ENCODE measurements at places on chromosomes 3 and 15.
A peak's percentile ranks its signal among the peaks of the same experiment; 100 is the strongest.

- no peak for DNase-seq
Measured at GRCh38 chr15:100256101-100256969, 85.4 kb downstream of the ADAMTS17 start.

- DNase-seq, result no peak
Measured at GRCh38 chr15:40091861-40092255, 16.8 kb downstream of the BMF start.

DNA sequence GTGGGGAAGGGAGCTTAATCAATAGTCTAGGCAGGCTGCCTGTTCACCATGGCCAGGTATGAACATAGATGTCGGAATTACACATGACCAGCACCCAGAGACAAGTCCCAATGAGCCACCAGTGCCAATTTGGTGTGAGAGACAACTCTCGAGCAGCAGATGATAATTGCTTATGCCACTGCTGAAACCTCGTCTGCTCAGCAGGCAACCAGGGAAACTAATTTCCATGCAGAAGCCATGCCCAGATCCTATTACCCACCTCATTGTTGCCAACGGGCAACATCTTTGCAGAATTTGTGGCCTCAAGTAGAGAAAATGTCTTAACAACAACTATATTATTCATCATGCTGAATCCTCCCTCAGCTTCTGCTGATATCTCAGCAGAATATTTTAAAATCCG is 84.9 kb downstream of the CGGBP1 start:
- DNase-seq, result no peak

GRCh38 chr3:150675587-150675986 is 28.1 kb downstream of the ERICH6 start:
- no peak for DNase-seq

DNA sequence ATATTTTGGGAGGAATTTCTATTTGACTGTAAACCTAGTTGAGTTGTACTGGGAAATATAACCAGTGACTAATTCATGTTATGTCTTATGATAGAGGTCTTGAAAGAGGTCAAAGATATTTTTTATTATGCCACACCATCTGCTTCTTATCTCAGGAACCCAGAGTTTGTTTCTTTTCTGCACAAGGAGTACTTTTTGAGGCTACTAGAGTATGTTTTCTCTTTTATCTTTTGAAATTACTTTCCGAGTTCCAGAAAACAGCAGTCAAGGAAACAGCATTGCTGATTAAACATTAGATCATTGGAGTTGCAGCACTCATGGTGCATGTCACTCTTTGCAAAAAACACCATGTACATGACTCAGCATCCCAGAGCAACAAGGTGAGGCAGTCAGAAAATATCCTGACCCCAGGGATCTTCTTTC is 645.8 kb upstream of the NR2F2 start:
- DNase-seq, result no peak

GRCh38 chr3:145727476-145727875 is 433.5 kb downstream of the PLOD2 start:
- DNase-seq, result no peak

- DNase-seq, result no peak
Measured at GRCh38 chr3:192382861-192383260, 344.5 kb downstream of the FGF12 start.

GRCh38 chr3:18389108-18389733 is 35.9 kb downstream of the SATB1 start:
- DNase-seq, result peak; percentile 44

- DNase-seq, result no peak
Measured at GRCh38 chr15:90205886-90206285, 4.8 kb downstream of the SEMA4B start.

GRCh38 chr3:120137548-120137947 is 43.3 kb upstream of the GSK3B start:
- DNase-seq, result no peak

GRCh38 chr3:184188080-184188479 is 2.1 kb downstream of the ABCF3 start:
- DNase-seq, result no peak

GRCh38 chr15:34708422-34708821 is 46.4 kb downstream of the GJD2 start:
- DNase-seq, result no peak

DNA sequence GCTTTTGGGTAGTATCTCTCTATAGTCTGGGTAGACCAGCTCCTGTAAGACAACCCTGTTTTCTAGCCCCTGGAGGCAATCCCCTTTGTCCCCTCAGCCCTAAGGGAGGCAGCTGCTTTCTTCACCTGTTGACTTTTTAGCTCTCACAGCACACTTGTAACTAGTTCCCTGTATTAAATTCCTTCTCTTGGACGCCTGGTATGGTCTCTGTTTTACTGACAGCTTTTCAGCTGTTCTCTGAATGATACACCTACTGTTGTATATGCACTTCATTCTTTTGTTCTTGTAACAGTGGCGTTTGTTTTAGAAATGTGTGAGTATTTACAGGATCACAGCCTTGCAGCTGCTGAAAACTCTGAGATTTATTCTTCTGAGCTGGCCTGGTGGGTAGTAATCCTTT is 413.0 kb upstream of the RBMS3 start:
- no peak for DNase-seq

- no peak for DNase-seq
Measured at GRCh38 chr15:66505430-66505811, 295 bp downstream of the ZWILCH start.

All from CD4-positive, alpha-beta T cell treated with Interleukin-15 for 4 hours (primary cell).